Activated naive CD8-positive, alpha-beta T cell treated with anti-CD3 and anti-CD28 coated beads, Interleukin-2, amount 10 ng/mL, durations not matched to agents 7 days and 5 days (primary cell): ENCODE measurements at places on chromosomes 13 and 19.

- no peak for DNase-seq
Measured at GRCh38 chr13:26910754-26911465, 150.3 kb upstream of the GPR12 start.

DNA sequence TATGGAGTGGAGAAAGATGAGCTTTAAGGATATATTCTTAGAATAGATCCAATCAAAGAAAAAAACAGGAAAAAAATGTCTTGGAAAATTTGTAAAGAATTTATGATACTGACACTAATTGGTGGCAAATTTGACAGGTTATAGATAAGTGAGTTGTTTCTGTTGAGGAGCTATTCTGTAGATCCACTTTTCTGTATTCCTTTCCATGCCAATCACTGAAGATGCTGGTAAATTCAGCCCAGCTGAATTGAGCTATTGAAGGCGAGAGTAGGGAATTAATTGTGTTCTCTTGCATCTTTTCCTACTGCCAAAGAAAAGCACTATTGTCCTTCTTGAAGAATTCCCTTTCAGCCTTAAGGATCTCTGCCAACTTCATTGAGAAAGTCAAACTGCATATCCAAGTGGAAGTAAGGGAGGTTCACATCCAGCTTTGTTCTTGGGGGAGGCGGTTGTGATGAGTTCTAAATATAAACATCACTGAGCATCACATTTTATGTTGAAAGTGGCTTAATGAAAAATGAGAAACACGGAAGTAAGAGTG, 113.1 kb downstream of the PCDH9 start:
- no peak for DNase-seq

DNA sequence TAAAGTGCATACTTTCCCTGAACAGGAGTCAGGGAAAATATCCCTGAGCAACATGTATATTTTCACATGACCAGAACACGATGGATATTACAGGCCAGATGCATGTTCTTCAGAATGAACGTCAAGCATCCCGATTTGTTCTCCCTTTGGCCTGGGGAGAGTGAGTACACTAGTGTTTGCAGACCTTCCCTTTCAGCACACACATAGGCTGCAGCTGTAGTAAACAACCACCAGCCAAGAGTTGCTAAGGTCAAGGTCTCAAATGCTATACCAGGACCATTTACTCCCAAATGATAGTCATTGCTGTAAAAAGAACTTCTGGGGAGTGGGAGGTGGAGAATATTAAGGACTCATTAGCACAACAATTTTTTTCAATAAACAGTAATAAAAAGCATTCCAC, 3.0 kb downstream of the KLF12 start:
- DNase-seq = no peak

- DNase-seq = no peak
Measured at GRCh38 chr13:26621731-26622401, 64.4 kb downstream of the WASF3 start.

DNA sequence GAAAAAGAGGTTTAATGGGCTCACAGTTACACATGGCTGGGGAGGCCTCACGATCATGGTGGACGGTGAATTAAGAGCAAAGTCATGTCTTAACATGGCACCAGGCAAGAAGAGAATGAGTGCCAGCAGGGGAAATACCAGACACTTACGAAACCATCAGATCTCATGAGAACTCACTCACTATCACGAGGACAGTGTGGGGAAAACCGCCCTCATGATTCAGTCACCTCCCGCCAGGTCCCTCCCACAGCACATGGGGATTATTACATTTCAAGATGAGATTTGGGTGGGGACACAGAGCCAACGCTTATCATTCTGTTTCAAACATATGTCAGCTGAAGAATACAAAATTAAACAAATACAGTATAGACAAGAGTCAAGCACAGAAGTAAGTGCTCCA, 165.1 kb downstream of the PCCA start:
- DNase-seq = no peak

- DNase-seq = peak; percentile 72
Measured at GRCh38 chr19:47697863-47698609, 15.2 kb upstream of the EHD2 start.
